ENCODE measurements at places on chromosomes 4 and X.
A peak's percentile ranks its signal among the peaks of the same experiment; 100 is the strongest.

DNA sequence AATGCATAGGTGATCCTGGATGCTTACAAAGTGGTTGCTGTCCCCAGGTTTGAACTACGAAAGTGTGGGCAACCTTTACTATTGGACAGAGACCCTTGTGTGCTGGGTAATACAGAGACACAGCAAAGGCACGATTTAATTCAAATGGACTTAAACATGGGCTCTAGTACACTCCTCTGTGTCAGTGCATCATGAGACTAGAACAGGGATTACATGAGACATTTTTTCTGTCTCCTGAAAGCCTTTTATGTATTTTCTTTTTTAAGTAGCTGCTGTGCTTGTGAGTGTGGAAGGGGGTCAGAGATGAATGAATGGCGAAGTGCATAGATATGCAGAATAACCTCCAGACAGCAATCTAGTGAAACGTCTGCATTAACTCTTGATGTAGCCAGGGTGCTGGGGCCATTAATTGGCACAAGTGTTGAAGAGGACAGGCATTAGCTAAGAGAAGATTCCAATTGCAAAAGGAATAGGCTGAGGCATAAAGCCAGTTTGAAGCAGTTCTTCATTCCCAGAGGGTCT is 218.4 kb downstream of the STIM2 start:
- DNase-seq, result no peak

DNA sequence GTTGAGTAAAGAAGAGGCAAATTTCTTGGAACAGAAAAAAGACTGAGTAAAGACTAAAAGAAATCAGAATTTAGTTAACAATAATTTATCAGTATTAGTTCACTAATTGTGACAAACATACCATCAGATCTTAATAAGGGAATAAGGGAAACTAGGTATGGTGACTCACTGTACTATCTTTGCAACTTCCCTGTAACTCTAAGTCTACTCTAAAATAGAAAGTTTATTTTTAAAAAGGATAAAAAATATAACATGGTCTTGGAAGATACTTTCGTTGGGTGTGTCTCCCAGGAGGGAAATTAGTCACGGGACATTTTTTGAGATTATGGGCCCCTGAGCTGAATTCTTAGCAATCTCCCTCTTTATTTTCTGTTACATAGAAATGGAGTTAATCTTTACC is 97.3 kb downstream of the EMCN start:
- DNase-seq, result no peak

DNA sequence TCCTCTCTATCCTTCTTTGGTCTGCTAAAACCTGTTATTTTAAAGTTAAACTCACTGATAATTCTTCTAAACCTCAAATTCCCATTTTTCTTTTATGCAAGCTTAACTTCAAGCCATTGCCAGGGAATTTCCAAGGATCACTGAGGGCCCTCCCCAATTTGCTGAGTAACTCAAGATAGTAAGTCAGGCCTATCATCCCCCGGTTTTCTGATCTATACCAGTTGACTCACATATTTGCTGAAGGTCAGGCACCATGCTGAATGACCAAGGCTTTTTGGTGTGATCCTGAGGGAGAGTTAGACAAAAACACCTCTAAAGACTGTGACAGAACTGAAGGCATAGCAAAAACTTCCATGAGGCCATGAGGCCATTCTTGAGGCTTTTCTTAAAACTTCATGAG is 1301.9 kb downstream of the PCDH7 start:
- DNase-seq, result no peak

- DNase-seq, result no peak
These were observed 1.6 kb upstream of the SLC10A4 start for GRCh38 chr4:48481581-48481980.

GRCh38 chrX:140440876-140441275 is 64.0 kb downstream of the SOX3 start:
- no peak for DNase-seq

- DNase-seq, result no peak
These were observed 233.4 kb upstream of the S100G start for GRCh38 chrX:16416588-16416987.

- no peak for DNase-seq
These were observed 26.3 kb upstream of the TRPC3 start for GRCh38 chr4:121978172-121978516.

GRCh38 chrX:13092455-13092941 is 48.1 kb upstream of the FAM9C start:
- peak; percentile 25 for DNase-seq

Data from stimulated activated CD8-positive, alpha-beta memory T cell treated with anti-CD3 and anti-CD28 coated beads, Interleukin-15, amount 100 ng/mL, for 24 hours (primary cell).